ENCODE measurements at places on chromosomes 12 and 14.

GRCh38 chr14:70266157-70266556 is 77.4 kb upstream of the SLC8A3 start:
- DNase-seq = no peak

GRCh38 chr14:100608586-100609330 is 21.5 kb upstream of the BEGAIN start:
- no peak for DNase-seq

DNA sequence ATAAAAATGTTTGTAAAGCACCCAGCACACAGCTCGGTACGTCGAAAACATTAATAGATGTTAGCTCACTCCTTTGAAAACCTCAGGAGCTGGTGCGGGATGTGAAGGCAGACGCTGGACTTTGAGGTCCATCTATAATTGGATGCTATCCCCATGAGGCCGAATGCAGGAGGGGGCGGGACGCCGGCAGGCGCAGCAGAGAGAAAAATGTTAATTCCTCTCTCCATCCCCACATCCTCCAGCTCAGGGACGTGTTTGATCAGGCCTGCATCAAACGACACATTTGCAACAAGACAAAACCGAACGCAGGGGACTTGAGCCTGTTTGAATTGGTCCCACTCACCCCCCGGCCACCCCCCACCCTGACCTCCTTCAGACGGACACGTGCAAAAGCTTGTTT is 231.0 kb downstream of the RBM19 start:
- DNase-seq = no peak

DNA sequence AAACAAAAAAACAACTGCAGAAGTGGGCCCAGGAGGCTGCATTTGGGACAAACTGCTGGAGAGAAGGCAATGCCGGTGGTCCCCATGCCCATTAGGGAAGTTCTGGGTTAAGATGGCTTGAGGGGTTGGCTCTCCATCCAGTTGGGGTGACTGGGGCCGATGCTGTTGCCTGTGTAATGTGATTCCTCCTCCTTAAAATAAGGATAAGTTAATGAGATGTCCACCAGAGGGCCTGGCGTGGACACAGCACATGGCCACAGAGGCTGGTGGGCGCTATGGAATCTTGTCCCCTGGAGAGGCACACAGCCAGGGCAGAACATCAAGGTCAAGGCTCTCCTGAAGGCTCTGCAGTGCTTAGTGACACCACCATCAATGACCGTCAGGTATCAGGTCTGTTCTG is 1.0 kb upstream of the TESC start:
- DNase-seq = no peak

DNA sequence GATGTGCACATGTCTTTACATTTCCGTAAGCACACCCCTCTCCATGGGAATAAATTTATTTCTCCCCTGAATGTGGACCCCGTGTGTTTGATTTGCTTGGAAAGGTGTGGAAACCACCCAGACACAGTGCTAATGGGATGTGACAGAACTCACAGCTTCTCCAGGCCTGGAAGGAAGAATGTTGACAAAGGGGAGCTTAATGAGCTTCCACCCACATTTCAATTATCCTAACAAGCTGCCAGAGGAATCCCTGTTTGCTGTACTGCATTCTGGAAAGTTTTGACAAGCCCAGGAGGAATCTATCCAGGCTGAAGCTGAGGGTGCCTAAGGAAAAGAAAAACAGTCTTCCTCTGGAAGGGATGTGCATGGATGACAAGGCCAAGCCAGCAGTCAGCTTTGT is 51.2 kb upstream of the CCDC60 start:
- DNase-seq = no peak

GRCh38 chr12:54220092-54220557 is 31.3 kb upstream of the SMUG1 start:
- DNase-seq = peak; percentile 74

DNA sequence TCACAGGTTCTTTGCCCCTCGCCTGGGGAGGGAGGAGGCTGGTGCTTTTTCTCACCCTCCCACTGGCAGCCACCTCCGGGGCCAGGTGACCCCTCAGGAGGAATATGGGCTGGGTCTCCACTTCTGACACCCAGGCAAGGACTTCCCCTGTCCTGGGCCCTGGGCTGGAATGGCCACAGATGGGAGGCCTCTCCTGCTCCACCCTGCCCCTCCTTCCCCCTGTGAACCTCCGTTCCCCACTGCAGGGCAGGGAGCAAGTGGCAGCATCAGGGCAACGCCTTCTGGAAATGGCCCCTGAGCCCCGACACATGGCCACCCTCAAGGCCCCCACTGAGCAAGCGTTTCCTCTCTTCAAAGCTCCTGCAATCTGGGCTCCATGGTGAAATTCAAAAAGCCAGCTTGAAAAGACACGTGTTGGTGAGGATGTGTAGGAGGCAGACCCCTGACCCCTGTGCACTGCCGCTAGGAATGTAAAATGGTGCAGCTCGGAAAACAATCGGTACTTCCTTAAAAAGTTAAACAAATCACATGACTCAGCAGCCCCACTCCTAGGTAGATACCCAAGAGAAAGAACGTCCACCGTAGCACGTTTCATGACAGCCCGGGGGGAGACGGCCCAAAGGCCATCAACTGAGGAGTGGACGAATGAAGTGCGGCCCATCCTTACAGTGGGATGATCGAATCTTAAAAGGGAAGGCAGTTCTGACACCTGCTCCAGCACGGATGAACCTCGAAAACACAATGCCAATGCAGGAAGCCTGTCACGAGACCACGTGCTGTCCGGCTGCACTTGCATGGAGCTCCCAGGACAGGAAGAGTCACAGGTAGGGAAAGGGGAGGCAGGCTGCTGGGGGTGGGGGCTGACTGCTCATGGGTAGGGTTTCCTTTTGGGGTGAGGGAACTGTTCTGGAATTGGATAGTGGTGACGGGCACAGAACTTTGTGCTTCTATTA is 11.5 kb downstream of the XRCC3 start:
- DNase-seq = no peak

DNA sequence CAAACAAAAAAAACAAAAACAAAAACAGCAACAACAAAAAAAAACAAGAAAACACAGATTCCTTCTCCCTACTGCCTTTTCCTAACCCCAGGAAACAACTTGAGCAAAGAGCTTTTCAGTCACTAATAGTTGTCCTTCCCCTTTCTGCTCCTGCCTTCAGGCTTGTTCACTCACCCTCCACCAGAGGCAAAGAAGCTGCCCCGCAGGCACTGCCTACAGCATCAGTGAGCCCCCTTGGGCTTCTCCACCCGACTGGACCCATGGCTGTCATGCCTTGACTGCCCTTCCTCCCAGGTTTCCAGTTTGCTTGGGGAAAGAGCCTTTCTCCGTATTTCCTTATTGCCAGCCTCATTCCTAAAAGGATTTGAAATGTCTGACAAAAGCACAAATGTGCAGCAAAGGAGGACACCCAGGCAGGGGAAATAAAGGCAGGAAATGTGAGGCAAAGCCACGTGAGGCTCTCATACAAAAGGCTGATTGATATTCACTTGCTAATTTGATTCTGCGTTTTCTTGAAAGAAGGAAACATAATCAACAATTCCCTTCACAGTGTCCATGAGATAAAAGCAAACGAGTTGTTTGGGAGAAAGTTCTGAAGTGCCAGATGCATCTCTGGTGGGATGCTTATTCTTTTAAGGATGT is 85.7 kb downstream of the GPATCH2L start:
- DNase-seq = no peak

- peak; percentile 20 for DNase-seq
Measured at GRCh38 chr14:100617410-100618317, 30.4 kb upstream of the BEGAIN start.

GRCh38 chr12:126776026-126776655 is 1490.8 kb upstream of the TMEM132C start:
- DNase-seq = no peak

GRCh38 chr14:73254247-73255004 is 17.1 kb downstream of the PAPLN start:
- DNase-seq = no peak

DNA sequence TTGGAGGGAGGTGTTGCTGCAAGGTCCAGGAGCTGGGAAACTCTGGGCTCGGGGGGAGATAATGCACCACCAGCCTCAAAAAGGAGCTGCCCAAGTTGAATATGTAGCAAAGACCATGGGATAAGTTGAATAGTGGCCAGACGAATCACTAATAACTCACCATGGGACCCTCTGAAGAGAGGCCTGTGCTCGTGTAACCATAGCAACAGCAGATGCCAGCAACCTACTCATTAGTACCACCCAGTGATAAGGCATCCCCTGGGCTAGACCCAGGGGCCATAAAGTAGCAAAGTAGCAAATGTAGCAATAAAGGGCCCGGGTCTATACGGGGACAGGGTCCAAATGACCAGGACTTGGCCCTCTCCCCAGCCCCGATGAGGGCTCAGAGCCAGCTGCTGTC is 328.0 kb downstream of the DPF3 start:
- DNase-seq = no peak

GRCh38 chr12:90036637-90037036 is 328.0 kb upstream of the ATP2B1 start:
- peak; percentile 39 for DNase-seq

DNA sequence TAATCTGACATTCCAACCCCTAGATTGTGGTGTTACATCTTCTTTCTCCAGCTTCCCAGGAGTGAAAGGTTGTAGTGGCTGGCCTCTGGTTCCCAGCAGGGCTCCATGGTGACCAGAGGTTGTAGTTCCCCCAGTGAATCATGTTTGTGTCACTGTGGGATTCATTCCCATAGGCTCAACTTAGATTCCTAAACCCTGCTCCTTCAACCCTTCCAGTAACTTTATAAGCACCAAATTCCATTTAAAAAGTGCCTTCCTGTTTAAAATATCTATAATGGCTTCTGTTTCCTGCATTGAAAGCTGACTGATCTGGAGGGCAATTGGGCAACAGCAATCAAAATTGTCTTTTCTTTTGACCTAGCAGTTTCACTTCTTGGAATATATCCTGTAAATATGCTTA is 40.5 kb upstream of the TBC1D15 start:
- peak; percentile 16 for DNase-seq

DNA sequence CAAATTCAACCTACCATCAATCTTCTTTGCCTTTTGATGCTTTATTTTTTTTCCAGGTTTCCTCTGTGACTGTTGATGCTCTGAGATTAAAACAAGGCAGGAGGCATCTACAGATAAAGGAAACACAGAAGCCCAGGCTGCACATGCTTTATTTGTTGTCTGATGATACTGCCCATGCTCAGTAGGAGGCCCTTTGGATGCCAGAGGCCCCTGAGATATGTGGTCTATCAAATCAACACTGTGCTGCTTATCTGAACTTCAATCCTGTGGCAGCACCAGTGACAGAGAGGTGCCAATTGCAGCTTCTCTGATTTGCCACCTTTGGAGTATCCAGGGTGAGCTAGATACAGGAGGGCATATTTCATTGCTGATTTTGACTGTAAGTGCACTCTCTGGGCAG is 571.3 kb upstream of the TBX3 start:
- no peak for DNase-seq

DNA sequence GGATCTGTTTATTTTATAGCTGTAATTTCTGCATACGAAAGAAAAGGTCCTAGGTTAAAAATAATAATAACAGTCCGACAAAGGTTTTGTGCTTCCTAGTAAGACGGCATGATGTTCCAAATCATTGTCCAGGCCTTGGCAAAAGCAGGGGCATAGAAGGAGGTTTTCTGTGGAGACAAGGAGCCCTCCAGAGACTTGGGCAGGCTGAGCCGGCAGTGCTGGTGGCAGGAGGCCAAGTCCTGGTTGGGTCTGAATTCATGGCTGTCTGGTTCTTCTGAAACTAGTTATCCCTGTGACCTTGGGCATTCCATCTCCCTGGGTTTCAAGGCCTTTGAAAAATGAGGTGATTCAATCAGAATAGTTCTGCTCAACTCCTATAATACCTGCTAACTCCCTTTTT is 44.0 kb downstream of the KCNK13 start:
- no peak for DNase-seq

GRCh38 chr14:81157431-81157830 is 63.3 kb downstream of the GTF2A1 start:
- no peak for DNase-seq

DNA sequence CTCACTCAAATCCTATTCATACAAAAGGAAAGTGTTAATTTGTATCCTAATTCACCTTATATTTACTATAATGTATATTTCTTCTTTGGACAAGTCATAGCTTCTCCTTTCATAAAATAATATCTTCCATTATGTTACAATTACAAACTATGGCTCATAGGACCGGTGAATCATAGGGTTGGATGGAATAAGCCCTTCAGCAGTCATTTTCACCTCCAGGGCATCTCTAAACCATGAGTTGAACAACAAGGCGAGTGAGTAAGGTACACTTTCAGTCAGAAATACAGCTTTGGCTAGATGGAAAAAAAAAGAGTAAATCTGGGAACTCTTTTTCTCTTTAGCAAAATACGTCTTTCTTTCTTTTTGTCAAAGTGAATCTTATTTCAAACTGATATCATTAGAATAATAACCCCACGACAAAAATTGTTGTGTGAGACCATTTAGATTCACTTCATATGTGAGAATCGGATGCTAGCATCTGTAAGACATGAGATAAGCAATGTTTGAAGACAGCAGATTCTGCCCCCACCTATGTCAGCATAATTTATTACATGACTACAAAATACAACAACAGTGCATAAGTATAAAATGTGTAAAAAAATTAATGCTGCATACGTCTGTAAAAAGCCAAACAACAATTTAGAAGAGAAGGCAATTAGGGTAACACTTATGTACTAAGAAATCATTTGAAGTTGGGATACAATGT is 184.4 kb upstream of the SLC38A2 start:
- peak; percentile 79 for DNase-seq

DNA sequence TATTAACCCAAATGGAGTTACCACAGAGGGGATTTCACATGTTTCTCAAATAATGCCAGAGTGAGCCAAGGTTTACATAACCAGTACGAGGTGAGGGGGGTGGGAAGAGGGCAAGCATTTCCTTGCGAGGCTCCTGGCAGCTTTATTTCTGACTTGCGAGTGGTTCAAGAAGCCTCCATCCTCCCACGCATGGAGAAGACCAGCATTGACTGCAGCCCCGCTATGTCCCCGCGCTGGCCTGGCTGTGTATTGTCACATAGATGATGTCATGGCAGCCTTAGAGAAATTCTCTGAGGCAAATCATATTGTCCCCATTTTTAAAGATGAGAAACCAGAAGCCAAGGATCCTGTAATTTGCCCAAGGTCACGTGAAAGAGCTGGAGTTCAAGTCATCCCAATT is 188.2 kb downstream of the CACNA1C start:
- DNase-seq = no peak

DNA sequence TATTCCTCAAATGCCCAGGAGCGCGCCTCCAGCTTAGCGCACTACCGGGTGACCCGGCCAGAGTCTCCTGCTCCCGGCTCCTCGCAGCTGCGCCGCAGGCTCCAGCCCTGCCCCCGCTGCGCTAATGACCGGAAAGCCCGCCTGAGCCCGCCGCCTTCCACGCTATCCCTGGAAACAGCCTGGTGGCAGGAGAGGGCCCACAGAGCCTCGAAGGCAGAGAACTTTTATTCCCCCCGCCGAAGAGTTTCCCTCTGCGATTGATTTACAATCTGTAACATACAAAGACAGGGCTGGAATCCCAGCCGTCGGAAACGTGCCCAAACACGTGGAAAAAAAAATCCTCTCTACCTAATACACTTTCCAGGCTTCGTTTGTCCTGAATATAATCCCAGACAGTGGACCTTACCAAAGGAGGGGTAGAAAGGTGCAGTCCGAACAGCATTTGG is 1.5 kb downstream of the COL2A1 start:
- peak; percentile 19 for DNase-seq

- DNase-seq = peak; percentile 44
Measured at GRCh38 chr14:58571769-58572472, 65.8 kb upstream of the DACT1 start.

GRCh38 chr12:46562625-46563225 is 190.2 kb upstream of the SLC38A2 start:
- peak; percentile 86 for DNase-seq

- no peak for DNase-seq
Measured at GRCh38 chr12:99259040-99259934, 388.3 kb upstream of the GARIN6 start.
